ENCODE measurements at places on chromosomes 2 and 18.

- DNase-seq: no peak
These were observed at the start of gene ARHGEF4 for GRCh38 chr2:130836501-130837174. ARHGEF4 (plus strand) TSS chr2:130836914; CDS start chr2:130836954, 40 bp downstream.

- DNase-seq: no peak
These were observed 9.8 kb downstream of the PRLH start for GRCh38 chr2:237575869-237576862.

GRCh38 chr2:221779614-221780067 lies 207.5 kb upstream of the EPHA4 start:
- no peak for DNase-seq

DNA sequence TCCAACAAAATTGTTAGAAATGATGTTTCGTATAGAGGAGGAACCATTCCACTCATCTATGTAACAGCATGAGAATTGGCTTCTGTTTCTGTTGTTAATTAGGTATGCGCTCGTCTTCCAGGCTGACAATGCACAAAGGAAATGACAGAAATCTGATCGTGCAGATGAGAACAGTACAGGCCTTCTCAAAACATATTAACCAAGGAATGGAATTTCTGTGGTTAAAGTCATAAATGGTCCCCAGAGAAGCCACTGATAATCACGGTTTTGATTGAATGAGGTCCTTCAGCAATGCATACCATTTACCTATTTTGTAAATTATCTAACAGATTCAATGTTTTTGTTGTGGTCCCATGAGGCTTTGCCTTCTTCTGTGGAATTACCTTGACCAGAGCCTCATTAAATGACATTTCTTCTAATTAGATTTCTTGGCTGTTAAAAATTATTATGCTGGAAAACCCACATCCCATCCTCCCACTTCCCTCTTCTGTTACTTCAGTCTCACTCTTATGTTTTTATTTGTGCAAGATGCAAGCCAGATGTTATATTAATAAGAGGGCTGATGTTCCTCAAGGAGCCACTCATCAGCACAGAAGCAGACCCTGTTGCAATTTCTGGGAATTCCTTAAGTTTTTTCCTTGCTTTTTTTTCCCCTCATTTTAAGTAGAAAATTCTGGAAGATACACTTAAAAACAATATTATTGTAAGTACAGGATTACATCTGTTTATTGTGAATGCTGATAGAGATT lies 395.8 kb downstream of the PID1 start:
- no peak for DNase-seq

DNA sequence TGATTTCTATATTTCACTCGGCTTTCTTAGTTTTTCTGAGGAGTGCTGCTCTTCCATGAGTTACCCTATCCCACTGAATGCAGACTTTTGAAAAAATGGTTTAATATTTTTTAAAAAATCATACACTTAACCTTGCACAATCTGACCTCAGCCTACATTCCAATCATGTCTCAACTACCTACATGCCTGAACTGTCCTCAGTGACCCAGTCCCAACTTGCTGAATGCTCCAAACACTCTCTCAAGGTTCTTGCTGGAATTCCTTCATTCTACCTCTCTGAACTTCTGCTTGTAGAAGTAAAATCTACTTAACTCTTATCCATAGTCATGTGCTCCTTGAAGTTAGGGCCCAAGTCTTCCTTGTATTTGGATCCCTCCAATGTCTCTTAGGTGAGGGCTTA lies 181.6 kb downstream of the XIRP2 start:
- DNase-seq: no peak

- no peak for DNase-seq
These were observed 21.3 kb upstream of the CHST9 start for GRCh38 chr18:27206411-27206810.

DNA sequence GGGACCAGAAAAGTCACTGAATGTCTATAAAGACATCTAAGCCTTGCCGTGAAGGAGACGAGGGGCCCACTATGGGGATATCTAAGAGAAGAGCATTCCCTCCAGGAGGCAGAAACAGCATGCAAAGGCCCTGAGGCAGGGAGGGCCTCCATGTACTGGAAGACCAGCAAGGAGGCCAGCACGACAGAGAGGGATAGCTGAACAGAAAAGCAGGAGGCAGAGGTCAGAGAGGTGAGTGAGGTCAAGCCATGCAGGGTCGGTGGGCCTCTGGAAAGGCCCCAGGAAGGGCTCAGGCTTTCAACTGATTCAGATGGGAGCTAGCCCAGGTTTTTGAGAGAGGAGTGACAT lies 5.7 kb downstream of the TRABD2A start:
- no peak for DNase-seq

DNA sequence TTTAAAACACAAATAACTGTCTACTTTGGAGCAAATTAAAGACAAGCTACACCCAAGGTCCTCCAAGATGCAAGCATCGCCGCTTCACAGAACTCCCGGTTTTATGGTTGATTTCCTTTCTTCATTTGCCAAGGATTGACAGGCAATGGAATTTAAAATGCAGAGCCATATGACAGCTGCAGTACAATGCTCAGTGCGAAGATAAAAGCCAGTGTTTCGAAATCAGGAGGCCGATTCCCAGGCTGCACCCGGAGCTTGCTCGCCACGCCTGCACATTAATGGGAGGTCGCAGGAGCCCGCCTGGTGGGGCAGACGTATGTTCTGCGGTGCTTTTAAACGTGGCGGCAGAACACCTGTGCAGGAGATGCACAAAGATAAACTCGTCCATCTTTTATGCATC lies 727.6 kb upstream of the SOX11 start:
- no peak for DNase-seq

- no peak for DNase-seq
These were observed 87.1 kb downstream of the SRBD1 start for GRCh38 chr2:45524016-45524415.

DNA sequence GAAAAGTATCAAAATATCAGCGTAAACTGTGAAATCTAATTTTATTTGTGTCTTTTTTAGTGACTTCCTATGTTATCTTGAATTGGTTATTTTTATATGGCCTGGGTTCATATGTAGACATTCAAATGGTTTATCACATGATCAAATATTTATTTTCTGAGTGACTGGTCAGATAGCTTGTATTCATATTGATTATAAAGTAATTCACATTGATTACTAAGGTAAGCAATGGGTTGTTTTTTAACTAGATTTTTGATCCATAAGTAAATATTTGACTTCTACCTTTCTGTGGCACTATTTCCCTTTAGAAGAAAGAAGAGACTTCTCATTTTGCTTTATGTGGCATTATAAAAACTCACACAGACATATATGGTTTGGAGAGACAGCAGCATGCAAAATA lies 260.5 kb downstream of the TCF4 start:
- DNase-seq: no peak

- no peak for DNase-seq
These were observed 483.6 kb upstream of the VRK2 start for GRCh38 chr2:57563015-57563414.

DNA sequence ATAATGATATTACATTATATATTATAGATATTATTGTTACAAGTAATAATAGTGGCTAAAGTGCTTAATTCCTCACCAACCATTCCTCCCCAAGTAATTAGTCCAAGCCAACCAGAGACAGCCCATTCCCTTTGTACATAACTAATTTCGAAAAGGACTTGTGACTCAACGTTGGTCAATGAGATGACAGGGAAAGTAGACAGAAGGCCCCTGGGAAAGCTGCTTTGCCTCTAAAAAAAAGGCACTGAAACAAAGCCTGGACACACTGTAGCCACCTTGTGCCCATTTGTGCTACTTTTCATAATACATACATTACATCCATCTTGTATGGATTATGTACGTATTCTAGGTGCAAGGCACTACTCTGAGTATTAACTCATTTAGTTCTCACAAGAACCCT lies 28.8 kb downstream of the COLEC12 start:
- no peak for DNase-seq

- no peak for DNase-seq
These were observed 296.2 kb downstream of the SLC8A1 start for GRCh38 chr2:40155728-40156127.

- no peak for DNase-seq
These were observed 24.2 kb downstream of the PRPF40A start for GRCh38 chr2:152693033-152693432.

DNA sequence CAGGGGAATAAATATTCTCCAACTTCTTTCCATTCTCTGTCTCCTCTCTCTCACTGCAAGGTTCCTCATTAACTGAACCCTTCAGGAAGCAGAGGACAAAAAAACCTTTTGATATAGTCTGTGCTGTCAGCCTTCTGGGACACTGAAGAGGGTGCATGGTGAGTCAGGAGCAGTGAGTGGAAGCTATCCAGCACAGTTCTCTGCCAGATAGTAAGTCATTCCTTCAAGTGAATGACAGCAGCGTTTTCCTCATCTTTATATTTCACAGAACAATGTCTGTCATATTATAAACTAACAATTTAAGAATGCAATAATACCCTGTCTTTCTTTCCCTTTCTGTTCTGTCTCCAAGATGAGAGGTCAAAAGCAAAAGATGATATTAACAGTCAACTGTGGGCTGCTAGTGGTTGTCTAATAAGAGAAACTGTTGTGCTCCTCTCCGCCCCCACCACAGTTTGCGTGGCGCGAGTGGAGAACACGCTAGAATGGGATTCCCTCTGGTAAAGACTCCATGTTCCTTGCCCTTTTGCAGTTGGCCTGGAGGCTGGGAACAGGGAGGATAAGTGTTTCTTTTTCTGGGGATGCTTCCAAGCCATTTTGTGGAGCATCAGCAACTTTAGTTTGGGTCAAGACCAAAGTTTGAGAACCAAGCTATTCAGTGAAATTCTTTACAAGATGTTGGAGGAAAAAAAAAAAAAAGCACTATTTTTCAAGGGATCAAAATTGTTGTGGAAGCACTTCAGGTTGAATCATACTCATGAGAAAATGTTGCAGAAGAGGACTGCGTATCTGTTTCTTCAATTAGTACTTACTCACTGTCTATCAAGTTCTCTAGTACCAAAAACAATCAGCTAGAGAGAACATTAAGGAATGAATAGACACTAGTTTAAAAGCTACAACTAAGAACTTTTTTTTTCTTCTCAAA lies 430.2 kb downstream of the SETBP1 start:
- DNase-seq: peak; percentile 51

- DNase-seq: peak; percentile 78
These were observed 184.3 kb downstream of the SH3BP4 start for GRCh38 chr2:235135990-235136561.

- DNase-seq: no peak
These were observed 163.8 kb downstream of the FAM210A start for GRCh38 chr18:13562494-13563029.

GRCh38 chr2:127098711-127099110 lies 8.2 kb downstream of the BIN1 start:
- DNase-seq: no peak

DNA sequence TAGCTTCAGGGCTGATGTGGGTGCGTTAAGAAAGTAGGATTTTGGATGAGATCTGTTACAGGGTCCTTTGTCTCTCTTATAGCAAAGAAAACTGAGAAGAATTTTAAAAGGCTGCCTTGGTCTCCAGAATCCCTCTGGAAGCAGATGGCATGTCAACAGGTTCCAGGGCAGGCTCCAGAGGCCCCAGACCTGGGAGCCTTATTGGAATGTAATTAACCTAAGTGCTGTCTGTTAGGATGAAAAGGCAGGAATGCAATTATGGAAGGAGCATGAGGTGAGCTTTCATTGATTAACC lies 97.2 kb upstream of the PKDCC start:
- no peak for DNase-seq

GRCh38 chr2:49129034-49129433 lies 25.3 kb downstream of the FSHR start:
- DNase-seq: no peak

DNA sequence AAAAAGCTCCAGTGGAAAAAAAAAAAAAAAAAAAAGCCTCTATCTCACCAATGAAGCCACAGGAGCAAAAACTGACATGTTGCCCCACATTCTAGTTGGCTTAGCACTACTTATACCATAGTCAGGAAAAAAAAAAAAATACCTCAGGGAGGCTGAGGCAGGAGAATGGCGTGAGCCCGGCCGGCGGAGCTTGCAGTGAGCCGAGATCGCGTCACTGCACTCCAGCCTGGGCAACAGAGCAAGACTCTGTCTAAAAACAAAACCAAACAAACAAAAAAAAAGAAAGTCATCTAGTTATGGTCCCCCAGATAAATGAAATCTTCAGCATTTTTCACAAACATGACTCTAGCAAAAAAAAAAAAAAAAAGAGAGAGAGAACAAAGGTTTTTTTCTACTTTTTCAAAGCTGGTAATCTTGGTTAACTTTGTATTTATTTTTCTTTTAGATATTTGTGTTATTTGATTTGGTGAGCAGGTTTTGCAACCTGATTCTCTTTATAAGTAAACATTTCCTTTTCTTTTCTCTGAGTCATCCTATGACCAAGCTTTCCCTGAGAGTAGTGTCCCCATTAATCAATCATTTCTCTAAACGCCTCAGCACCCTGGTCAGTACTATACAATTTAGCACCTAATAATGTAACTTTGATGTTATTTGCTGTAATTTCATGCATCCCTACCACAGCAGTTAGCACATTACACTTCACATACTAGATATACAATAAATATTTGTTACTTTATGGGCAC lies 273.7 kb upstream of the PIK3C3 start:
- DNase-seq: no peak

GRCh38 chr2:193199322-193199721 lies 1004.6 kb upstream of the TMEFF2 start:
- no peak for DNase-seq
